Anterior cingulate cortex (tissue), 58 donors: ENCODE measurements at places on chromosomes 1 and 21.

- DNase-seq, result no peak
Measured at GRCh38 chr1:206513312-206514111, 6.2 kb downstream of the RASSF5 start.

DNA sequence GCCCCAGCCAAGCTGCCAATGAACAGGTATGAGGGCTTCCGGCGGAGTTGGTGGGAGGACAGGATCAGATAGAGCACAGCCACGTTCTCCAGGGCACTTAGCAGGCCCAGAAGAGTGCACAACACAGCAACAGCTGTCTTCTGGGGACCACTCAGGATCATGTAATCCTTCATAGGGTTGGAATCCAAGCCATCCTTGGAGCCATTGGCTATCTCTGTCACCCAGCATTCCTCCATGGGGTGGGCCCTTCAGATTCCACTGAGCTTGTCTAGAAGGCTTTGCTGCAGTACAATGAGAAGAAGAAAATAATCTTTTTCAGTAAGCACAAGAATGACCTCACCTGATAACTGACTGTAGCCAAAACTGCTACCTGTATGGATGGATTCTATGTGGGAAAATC, 7.3 kb upstream of the FUCA1 start:
- DNase-seq, result no peak

DNA sequence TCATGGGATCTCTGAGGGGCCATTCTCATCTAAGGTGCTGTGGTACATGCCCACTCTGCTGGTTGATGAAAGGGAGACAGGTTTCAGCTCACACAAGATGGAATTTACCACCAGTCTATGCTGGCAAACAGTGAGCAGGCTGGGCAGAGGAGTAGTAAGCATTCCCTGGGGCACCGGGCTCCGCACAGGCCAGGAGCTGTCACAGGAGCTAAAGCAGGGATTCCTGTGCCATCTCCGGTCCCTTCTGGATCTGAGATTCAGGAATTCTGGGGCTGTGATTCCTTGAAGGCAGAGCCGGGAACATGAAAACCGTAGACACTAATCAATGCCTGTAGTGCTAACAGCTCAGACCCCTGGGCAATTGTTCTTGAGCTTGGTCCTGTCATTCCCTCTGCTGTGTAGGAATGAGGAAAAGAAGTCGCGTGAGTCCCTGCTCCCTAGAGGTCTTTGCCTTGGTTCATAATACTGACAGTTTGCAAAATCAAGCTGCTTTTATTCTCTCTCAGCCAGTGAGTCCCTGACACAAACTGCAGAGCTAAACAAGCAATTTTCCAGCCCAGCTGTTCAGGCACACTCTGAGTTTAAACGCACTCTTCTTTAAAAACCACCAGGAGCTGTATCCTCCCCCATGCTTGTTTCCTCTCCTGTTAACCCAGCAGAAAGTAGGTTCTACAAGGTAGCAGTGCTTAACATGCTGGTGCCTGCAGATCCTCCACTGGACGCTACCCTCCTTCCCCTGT, 52.5 kb downstream of the MDM4 start:
- no peak for DNase-seq

DNA sequence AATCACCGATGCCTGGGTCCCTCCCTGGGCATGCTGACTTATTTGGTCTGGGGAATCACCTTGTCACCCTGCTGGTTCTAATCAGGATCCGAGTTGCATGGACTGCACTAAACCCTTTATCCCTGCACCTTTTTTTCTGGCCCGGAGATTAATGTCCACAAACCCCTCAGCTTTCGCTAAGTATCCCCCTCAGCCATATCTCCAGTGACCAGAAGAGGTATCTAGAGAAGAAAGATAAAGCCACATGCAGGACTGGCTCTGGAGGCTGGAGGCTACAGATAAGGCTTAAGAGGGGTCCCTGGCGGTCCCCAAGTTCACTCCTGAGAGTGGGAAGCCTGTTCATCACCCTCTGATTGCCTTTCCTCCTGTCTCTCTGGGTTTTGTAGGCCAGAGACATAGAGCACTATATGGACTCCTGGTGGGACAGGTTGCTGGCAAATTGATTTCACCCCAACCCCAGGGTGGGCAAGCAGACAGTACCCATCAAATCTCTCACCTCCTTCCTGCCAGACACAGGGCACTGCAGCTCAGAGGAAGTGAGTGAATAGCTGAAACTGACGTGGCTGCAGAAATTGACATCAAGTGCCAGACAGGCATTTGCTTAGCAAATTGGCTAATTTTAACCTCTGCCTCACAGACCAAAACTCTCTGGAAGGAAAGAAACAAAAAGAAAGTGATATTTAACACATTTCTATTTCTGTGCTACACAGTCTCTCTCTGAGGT, 38.8 kb downstream of the HMGB4 start:
- DNase-seq, result no peak

- DNase-seq, result no peak
Measured at GRCh38 chr1:68801440-68801839, 304.6 kb upstream of the DEPDC1 start.

DNA sequence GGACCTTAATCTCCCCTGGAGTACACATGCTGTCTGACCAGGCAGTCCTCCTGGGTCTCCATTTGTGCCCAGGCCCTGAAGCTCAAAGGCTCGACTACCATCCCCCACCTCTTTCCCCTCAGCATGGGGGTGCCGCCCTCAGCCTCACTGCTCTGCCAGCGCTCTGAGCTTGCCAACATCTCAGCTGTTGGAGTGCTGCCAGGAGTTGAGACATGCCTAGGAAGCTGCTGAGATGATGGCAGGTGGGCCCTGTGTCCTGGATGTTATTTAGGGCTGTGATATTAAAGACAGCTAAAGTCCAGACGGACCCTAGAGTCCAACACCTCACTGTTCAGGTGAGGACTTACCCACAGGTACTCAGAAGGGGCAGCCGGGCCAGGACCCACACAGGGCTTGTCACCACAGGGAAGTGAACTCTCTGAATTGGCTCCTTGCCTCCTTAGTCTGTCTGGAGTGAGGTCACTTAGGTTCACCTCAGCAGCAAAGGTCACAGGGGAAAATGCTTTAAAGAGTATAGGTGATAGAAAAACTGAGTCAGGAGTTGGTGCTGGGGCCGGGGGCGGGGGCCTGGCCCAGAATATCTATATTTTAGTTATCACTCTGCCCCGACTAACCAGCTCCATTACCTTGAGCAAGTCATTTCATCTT, 19.7 kb upstream of the KCNC4 start:
- no peak for DNase-seq
